ENCODE measurements at places on chromosomes 12 and 14.

- no peak for DNase-seq
These were observed 448.6 kb downstream of the FUT8 start for GRCh38 chr14:65860956-65861611.

GRCh38 chr12:943051-943450 lies 6.4 kb downstream of the RAD52 start:
- DNase-seq, result no peak

- DNase-seq, result no peak
These were observed 11.0 kb downstream of the PTGER2 start for GRCh38 chr14:52325126-52325525.

DNA sequence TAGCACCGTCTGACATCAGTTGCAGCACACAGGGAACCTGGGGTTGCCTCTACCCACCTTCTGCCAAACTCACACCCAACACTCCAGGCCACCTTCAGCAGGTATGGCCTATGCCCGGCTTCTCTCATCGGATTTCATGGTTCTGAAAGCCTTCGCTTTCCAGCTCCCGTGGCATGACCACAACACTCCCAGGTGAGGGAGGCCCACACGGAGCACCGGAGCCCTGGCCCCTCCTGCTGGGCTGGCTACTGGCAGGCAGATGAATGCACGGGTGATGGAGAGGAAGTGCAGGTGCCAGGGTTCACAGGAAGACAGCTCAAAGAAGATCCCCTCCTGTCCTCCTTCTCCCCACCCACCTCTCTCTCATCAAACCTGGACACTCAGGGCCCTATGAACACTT lies 37.2 kb downstream of the CACNA2D4 start:
- no peak for DNase-seq

- DNase-seq, result no peak
These were observed 165.4 kb downstream of the PAWR start for GRCh38 chr12:79525357-79525756.

- no peak for DNase-seq
These were observed 138.8 kb upstream of the WSCD2 start for GRCh38 chr12:107990325-107990724.

GRCh38 chr12:6916426-6917200 lies 2.2 kb downstream of the ENO2 start:
- no peak for DNase-seq

- no peak for DNase-seq
These were observed 98.2 kb downstream of the C12orf42 start for GRCh38 chr12:103397536-103397935.

- no peak for DNase-seq
These were observed 80.6 kb downstream of the PRICKLE1 start for GRCh38 chr12:42508913-42509460.

GRCh38 chr12:54378796-54379397 lies 5.6 kb downstream of the ZNF385A start:
- no peak for DNase-seq

DNA sequence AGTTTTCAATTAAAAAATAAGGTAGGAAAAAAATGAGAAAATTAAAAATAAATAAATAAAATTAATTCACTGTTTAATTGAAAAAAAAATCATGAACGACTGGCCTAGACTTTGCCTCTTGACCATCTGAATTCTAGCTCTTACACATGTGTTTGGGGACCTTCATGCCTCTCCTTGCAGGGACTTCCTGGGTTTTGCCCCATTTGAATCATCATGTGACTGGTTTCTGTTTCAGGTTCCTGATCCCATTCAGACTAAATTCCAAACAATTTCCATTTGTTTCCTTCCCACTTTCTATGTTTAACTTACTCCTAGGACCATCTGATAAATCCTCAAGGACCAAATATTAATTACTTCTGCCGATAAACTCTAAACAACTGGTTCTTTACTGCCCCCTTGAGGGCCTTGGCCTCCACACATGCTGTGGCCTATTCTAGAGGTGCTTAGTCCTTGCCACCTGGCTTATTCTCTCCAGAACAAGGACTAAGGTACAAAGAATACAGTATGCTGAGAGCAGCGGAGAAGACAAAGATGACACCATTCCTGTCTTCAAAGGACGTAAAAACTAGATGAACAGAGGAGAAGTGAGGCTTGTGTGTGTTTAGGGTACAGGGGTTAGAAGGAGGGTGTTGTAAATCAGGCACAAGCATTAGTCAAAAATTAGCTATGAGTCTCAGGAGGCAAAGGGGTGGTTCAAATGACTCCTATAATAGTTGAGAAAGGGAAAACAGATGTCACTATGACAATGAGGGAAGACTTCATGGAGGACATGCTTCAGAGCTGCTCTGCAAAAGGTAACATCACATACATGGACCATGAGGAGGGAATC lies 125.8 kb upstream of the AVPR1A start:
- DNase-seq, result no peak

- DNase-seq, result no peak
These were observed 167.3 kb upstream of the RTL1 start for GRCh38 chr14:101070540-101071492.

DNA sequence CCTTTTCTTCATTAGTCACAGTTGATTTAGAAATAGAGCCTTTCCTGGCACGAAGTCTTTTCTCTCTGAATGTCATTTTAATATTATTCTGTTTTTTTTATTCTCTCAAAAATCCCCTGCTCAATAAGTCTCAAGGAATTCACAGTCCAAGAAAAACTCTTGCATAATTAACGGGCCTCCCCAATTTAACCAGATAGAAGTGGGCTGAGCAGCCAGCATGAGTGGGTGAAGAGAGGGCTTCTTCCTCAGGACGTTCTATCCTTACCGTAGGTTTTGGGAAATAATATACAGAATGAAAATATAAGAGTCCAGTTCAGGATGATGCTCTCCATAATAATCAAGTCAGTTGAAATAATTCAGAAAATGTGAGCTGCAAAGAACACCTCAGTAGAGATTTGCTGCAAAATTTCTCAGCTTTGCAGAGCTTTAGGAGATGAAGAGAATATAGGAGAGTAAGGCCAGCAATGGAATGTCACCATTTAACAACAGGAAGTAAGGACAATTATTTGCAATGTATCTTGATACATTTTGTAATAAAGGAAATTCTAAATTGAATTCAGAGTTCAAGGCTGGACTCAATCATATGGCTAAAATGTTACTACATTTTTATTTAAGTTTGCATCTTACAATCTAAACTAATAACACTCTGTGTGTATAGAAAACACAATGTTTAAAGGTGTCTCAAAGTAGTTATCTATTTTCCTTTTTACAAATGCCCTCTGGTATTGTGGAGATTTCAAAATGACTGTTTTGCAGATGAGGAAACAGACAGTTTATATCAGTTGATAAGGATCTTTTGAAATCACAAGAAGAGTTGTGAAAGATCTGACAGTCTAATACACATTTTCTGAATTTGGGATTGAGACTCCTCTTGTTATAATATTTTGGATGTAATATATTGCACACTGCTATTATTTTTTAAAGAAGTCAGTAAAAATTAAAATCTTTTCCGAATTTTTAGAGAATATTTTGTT lies 1724.1 kb upstream of the SEL1L start:
- DNase-seq, result no peak

- no peak for DNase-seq
These were observed 140.1 kb downstream of the SYNE2 start for GRCh38 chr14:63992858-63993257.

- no peak for DNase-seq
These were observed 3.4 kb downstream of the NOC4L start for GRCh38 chr12:132147423-132148367.

GRCh38 chr14:54728700-54729527 lies 162.0 kb downstream of the SAMD4A start:
- DNase-seq, result no peak

GRCh38 chr14:63544591-63545299 lies 1.6 kb upstream of the PPP2R5E start:
- no peak for DNase-seq

DNA sequence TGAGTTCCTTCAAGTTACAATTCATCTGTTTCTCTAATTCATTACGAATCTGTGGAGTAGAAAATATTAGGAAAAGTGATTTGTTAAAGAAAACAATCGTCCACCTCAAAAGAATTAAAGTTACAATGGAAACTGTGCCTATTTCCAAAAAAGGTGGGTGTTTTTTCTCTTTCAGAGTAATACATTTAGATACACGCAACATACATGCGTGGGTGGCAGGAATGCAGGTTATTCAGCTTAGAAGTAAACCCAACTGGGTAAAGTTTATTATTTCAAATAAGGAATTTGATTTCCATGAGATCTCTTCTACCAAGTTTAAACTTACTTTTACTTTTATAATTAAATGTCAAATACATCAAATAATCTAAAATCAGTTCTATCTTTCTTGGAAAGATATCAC lies 52.2 kb downstream of the SSH1 start:
- DNase-seq, result no peak

GRCh38 chr12:106150555-106150954 lies 11.8 kb upstream of the NUAK1 start:
- no peak for DNase-seq

- no peak for DNase-seq
These were observed 29.1 kb upstream of the KLRB1 start for GRCh38 chr12:9636851-9637206.

DNA sequence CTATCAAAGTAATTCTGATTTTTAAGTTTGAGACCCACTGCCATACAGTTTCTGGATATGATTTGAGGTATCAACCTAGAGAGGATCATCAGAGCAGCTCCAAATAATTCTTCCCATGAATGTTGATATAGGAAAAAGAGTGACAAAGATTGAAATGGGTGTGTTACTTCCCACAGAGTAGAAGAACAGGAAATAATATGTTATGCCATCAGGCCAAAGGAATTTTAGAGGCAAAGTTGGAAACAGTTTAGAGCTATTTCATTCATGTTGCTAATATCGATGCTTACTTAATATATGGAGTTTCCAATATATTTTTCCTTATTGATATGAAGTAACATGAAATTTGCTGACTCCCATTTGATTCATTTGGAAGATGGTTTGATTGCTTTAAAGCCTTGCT lies 8.9 kb upstream of the MSRB3 start:
- no peak for DNase-seq

DNA sequence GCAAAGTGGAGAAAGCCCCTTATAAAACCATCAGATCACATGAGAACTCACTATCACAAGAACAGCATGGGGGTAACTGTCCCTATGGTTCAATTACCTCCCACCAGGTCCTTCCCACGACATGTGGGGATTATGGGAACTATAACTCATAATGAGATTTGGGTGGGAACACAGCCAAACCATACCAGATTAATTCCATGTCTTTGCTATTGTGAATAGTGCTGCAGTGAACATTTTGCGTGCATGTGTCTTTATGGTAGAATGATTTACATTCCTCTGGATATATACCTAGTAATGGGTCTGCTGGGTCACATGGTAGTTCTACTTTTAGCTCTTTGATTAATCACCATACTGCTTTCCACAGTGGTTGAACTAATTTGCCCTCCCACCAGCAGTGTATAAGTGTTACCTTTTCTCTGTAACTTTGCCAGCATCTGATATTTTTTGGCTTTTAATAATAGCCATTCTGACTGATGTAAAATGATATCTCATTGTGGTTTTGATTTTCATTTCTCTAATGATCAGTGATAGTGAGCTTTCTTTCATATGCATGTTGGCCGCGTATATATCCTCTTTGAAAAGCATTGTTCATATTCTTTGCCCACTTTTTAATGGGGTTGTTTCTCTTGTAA lies 29.7 kb upstream of the SAV1 start:
- DNase-seq, result no peak

DNA sequence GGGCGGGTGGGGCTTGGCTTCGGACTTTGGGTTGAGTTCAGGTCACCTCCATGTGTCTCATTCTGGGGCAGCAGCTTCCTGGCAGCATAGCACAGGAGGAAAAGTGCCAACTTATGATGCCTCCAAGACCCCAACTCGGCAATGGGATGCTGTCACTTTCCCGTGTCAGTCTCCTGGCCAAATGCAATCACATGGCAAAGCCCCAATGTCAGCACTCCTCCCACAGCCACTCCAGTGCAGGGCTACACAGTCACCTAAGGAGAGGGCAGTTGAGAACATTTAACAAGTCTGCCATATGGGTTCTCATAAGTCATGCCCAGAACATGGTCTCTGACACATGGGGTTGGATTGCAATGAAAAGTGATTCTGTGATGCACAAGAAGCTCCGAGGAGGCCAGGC lies 26.7 kb downstream of the ELK3 start:
- no peak for DNase-seq

DNA sequence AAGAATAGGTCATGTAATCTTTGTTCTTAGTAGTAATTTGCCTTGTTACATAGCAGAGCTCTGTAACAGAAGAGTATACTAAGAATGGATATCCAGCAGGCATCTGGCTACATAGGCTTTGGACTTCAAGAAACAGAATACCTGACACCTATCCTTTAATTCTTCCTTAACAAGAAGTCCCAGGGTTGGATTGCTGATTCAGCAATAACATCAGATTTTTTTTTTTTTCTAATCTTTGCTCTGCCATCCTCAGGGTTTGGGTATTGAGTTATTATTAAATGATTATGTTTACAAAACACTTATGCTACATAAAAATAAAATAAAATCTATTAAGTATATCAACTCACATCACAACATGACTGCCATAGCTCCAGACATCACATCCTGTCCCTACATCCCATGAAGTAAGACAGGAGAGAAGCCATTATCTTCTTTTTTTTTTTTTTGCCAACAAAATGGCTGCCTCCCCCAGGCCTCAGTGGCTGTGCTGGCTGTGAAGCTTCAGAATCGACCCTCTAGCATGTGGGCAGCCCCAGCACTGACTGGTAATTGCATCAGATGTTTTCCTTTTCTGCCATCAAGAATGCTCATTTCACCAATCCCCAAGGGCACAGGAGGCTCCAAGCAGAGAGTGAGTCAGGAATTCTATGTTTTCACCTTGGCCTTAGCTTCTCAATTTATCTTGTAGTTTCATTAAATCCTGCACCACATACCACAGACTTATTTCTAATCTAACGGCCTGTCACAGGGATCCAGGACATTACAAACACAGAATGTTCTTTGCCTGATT lies 186.2 kb downstream of the DICER1 start:
- DNase-seq, result no peak

GRCh38 chr12:132153501-132154340 lies 9.5 kb downstream of the NOC4L start:
- DNase-seq, result peak; percentile 16

DNA sequence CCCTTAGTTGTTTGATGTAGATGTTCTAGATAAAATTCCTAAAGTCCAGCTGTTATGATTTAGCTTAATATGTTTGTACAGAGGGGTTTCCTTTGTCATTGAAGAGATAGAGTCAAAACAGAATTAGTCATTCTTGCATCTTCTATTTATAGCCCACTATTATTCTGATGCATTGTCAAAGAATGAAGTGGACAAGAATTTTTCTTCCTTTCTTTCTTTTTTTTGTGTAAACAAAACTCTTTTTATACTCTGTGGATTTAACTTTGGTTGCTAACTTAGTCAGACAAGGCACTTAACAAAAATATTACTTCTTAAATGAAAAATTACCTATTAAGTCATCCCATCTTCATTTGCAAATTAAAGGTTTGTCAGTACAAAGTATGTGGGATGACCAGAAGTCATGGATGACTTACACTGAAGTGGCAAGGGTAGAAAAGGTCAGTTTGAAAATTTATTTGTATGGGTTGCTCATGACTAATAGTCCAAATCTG lies 215.6 kb upstream of the DDHD1 start:
- no peak for DNase-seq

GRCh38 chr14:30054201-30054600 lies 126.6 kb upstream of the PRKD1 start:
- DNase-seq, result no peak

GRCh38 chr12:100058482-100059029 lies 73.8 kb upstream of the ANKS1B start:
- DNase-seq, result no peak
